ENCODE measurements at places on chromosomes 11 and 22.

DNA sequence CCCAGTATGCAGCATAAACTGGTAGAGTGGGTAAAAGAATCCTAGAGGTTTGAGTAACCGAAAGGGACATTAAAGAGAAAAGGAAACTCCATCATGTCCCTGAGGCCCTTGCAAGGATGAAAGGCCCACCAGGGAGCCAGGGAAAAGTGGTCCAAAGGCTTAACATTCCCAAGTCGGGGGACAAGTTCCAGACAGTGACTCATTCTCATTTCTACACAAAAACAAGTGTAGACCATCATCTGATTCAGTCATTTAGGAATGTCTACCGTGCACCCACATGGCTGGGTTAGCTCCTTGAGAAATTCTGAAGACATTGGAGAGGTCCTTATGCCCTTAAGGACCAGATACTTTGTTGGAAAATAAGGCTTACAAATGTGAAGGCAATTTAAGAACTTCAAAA, 4.8 kb upstream of the NOX4 start:
- no peak for DNase-seq

GRCh38 chr11:2781408-2782274, 81.8 kb upstream of the KCNQ1OT1 start:
- DNase-seq, result no peak

- DNase-seq, result no peak
These were observed 668.0 kb downstream of the ETS1 start for GRCh38 chr11:127919206-127920000.

GRCh38 chr22:40009951-40010671, 15.4 kb downstream of the FAM83F start:
- DNase-seq, result peak; percentile 41

GRCh38 chr22:23682077-23682476, 8.7 kb upstream of the RGL4 start:
- DNase-seq, result no peak

DNA sequence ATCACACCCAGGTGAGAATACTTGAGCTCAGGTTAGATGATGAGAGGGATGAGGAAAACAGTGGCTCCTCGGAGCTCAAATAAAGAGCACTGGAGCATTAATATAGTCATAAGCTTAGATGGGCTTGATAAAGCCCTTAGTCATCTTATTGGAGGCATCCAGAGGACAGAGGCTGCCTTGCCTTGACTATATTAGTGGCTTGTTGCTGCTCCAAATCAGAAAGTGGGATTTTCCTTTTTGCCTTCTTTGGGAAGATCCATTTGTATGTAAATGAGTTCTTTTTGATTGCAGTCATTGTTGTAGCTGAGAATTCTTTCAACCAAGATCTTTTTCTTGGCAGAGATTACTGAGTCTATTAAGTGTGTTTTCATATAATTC, 18.9 kb downstream of the ADM start:
- no peak for DNase-seq

DNA sequence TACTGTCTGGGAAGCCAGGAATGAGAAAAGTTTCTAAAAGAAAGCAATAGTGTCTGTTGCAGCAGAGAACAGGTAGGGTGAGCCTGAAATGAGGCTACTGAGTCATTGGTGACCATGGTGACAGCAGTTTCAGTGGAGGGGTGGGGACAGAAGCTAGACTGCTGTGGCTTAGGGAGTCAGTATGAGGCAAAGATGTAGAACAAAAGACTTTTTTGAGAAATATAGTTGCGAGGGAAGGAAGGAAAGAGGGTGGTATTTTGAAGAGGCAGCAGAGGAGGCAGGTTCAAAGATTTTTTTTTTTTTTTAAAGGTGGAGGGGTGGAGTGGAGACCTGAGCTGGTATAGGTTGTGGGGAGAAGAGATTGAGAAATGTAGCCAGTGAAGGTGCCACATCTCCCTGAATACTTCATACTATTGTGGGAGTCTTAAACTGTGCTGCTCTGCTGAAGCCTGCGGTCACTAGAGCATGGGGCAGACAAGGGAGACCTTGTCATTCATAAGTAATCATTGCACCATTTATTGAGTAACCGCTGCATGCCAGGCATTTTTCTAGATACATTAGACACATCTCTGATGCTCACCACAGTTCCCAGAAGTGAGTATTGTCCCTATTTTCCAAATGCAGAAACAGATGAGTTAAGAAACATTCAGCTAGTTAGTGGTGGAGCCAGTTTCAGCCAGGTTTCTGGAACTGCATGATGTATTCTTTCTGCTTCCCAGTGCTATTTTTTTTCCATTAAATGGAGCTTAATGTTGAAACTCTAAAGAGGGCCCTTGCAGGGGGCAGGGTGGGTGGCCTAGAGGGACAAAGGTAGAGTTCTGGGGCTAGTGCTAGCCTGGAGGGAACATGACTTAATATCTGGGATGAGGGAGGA, 49.9 kb downstream of the STIM1 start:
- peak; percentile 62 for DNase-seq

DNA sequence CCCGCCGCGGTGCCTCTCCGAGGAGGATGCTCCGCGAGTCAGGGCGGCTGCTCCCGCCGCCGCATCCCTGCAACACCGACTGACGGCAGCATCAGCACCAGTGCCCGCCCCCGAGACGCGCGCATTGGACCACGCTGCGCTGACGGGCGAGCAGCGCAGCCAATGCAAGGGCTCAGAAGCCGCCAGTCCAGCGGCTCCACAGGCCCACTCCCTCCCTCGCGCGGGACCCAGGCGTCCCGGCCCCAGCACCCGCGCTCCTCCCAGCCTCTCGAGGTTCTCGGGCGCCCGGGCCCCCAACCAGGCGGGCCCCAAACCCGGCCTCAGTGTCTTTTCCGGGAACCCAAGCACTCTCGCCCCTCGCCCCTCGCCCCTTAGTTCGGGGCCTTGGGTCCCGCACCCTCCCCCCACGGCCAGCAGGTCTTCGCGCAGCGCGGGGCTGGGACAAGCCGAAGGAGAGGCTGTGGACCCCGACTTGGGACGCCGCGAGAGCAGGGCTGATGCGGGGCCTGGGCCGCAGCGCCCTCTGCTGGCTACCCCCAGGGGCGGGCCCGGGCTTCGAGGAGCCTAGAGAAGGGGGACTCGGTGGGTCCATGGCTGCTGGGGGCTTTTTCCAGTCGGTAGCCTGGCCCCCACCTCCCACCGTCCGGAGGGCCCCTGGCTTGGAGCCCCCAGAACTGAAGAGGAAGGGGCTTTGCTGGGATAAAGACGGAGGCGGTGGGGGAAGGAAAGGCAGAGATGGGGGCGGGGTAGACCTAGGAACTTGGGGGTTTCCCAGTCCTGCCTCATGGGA, at the start of gene NRXN2:
Gene NRXN2 (minus strand): TSS at position 81 of the 790 bp plus-strand sequence. CDS start 9,498 bp downstream, outside the sequence.
- peak; percentile 87 for DNase-seq

- no peak for DNase-seq
These were observed 37.5 kb downstream of the ZC3H12C start for GRCh38 chr11:110130642-110131238.

DNA sequence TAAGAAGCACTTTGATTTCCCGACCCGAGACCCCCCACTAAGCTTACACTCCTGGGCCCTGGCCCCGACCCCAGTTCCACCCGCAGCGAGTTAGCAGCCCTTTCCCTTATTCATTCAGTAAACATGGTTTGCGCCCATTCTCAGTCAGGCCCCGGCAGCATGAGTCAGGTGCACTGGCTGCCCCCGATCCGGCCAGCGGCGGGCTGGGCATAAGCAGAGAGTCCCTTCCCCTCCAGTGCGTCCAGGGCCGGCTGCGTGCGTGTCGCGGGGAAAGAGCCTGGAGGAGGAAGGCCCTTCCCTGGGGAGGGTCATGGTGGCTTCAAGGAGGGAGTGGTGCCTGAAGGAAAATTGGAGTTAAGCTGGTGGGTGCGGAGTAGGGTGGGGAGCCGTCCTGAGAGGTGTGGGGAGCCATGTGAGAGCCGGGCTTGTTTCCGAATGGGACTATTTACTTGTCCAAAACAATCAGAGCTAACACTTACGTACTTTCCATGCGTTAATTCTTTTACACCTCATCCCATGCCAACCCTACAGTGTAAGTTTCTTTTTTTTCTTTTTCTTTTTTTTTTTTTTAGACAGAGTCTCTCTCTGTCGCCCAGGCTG, 657 bp downstream of the IGHMBP2 start:
- DNase-seq, result no peak

GRCh38 chr11:47572715-47573255, 6.0 kb downstream of the KBTBD4 start:
- no peak for DNase-seq

- DNase-seq, result no peak
These were observed 51.3 kb upstream of the SESN3 start for GRCh38 chr11:95282291-95282751.

GRCh38 chr11:105821372-105821771, 200.7 kb downstream of the MSANTD4 start:
- no peak for DNase-seq

GRCh38 chr11:27621405-27622161, 78.7 kb downstream of the BDNF start:
- no peak for DNase-seq

- DNase-seq, result no peak
These were observed 13.4 kb upstream of the NECTIN1 start for GRCh38 chr11:119742263-119742861.

- DNase-seq, result no peak
These were observed 15.8 kb upstream of the TXNRD2 start for GRCh38 chr22:19957445-19957844.

- no peak for DNase-seq
These were observed 391.6 kb upstream of the CCDC90B start for GRCh38 chr11:83677730-83678129.
